ENCODE measurements at places on chromosomes 11 and 22.

- DNase-seq = no peak
Observed at GRCh38 chr11:130645164-130645842, 196.9 kb downstream of the ADAMTS15 start.

GRCh38 chr11:47149782-47150181 lies 26.9 kb downstream of the ARFGAP2 start:
- no peak for DNase-seq

DNA sequence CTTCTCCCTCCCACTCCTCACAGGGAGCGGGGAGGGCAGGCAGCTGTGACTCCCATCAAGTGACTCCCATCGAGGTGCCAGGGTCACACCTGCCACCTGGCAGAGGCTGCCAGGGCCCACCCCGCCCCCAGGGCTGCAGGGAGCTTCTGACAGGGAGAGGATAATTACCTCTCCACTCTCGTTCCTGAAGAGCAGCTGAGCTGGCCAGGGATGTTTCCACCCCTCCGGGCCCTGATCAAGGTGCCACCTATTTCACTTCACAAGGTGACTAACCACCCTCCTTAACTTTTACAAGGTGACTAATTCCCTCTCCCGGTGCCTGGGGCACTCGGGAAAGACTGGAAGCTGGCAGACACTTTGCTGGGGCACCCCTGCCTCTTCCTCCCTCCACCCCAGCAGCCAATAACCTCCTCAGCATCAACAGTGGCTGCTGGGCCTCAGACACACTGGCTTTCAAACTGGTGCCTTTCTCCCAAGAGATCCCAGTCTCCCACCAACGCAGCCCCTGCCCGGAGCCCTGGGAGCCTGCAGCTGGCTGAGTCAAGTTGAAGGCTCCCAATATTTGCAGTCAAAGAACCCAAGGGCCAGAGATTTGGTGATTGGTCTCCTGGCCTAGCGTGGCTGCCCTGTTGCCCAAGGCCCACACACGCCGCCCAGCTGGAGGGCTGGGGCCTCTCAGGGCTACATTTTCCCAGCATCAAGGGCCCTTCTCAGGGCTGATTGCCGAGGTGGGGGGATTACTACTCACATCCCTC lies 22.0 kb upstream of the MYRF start:
- DNase-seq = no peak

GRCh38 chr11:131468565-131468964 lies 98.2 kb downstream of the NTM start:
- no peak for DNase-seq

GRCh38 chr22:36761553-36762240 lies 14.2 kb downstream of the IFT27 start:
- DNase-seq = no peak

GRCh38 chr22:47230741-47231140 lies 468.3 kb downstream of the TBC1D22A start:
- DNase-seq = no peak

GRCh38 chr11:120817158-120817557 lies 206.7 kb upstream of the TBCEL start:
- no peak for DNase-seq

DNA sequence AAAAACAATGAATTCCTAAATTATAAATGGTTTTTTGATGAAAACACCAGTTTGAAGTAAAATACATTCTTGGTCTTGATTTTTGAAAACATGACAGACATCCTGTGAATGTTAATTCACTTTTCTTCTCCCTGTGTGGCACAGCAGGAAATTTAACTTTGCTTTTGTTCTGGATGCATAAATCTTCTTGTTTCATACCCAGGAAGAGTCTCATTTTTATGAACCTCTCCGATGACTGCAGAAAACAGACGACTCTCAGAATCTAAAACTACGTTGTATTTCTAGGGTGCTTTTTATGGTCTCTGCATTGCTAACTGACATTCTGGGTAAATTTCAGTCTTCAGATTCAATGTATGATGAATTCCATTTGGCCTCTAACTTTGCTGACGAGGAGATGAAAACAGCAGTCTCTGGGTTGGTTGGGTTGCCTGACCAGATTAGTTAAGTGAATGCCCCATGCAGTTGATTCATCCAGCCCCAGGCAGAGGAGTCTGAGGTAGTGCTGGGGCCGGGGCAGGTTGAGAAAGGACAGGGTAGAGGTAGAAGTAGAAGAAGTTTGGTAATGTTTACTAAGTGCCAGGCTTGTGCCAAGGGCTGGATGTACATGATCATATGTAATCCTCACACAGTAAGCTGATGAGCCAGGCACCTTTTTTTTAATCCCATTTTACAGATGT lies 20.1 kb downstream of the TCP11L1 start:
- no peak for DNase-seq

- DNase-seq = no peak
Observed at GRCh38 chr11:35814081-35814695, 129.7 kb upstream of the LDLRAD3 start.

DNA sequence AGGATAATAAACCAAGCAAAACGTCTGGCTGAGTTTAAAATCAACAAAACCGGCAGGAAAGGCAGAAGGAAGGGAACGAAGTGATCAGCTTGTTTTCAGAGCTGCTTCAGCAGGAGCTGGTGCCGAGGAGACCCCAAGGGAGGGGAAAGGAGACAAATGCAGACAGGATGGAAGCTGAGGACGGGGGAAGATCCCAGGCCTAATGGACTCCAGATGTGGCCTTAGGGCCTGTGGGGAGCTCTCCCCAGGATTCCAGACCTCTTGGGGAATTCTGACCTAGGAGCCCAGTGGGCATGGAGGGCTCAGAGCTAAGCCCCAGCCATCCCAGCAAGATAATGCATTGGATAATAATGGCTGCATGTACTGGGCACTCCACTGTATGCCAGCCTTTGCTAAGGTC lies 211.4 kb upstream of the NARS2 start:
- DNase-seq = no peak

DNA sequence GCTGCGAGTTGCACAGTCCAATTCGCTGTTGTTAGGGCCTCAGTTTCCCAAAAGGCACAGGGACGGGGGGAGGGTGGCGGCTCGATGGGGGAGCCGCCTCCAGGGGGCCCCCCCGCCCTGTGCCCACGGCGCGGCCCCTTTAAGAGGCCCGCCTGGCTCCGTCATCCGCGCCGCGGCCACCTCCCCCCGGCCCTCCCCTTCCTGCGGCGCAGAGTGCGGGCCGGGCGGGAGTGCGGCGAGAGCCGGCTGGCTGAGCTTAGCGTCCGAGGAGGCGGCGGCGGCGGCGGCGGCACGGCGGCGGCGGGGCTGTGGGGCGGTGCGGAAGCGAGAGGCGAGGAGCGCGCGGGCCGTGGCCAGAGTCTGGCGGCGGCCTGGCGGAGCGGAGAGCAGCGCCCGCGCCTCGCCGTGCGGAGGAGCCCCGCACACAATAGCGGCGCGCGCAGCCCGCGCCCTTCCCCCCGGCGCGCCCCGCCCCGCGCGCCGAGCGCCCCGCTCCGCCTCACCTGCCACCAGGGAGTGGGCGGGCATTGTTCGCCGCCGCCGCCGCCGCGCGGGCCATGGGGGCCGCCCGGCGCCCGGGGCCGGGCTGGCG lies at the start of gene BCR:
TSS of gene BCR (plus strand) at position 209 of the 592 bp plus-strand sequence. CDS start 452 bp downstream, outside the sequence.
- no peak for DNase-seq

DNA sequence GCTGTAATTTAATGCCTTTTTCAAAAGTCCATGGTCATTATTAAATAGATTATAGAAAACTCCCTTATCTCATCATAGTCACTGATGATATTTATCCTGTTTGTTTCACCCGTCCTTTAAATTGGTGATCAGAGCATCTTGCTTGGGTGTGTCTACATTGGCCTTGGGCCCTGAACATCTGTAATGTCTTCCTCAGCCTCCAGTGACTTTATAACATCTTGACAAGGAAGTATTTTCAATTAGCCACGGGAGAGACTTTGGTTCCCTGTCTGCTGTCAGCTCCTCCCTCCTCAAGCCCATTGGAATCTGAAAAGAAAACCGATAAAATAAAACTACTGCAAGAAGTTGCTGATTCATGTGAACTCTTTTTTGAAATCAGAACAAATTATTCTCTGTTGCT lies 116.9 kb upstream of the TTC12 start:
- DNase-seq = no peak

DNA sequence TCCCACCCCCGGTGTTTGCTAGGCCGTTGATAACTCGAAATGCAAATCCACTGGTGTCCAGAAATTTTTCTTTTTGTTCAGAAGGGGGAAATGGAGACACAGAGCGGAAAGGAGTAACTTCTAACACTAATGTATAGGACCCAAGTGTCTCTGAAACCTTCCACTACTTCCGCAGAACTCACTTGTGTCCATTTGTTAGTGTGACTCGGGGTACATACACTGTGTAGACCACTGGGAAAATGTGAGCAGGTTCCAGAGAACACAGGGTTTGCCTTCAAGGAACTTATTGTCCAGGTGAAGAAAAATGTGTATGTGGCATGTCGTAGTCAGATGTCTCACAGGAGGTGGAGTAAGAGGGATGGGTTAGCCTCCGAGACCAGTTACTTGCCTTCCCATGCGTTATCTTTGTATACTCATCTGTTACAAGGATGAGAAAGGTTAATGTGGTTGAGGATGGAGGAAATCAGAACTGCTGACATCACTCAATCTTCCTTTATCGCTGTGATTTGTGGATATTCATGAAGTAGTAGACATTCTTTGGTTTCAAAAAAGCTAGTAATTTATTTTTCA lies 857 bp downstream of the ARCN1 start:
- no peak for DNase-seq

DNA sequence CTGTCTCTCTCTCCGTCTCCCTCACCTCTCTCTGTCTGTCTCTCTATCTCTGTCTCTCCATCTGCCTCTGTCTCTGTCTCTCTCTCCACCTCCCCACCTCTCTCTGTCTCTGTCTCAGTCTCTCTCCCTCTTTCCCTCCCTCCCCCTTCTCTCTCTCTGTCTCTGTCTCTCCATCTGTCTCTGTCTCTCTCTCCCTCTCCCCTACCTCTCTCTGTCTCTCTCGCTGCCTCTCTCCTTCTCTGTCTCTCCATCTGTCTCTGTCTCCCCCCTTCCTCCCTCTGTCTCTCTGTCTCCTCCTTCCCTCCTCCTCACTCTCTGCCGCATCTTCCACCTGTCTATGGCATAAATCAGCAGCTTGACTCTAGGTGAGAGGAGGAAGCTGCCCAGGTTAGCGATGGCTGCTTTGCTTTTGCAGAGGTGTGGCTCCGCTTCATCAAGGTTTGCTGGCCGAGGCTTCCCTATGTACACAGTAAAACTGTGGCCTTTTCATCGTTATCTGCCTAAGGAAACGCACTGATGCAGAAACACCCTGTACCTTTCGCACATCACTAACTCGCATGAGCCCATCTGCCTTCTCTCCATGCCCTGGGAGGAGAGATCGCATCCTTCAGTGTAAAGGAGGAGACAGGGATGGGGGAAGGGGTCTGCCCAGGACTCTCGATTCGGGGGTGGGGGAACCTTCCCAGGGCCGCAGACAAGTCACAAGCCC lies 44.5 kb downstream of the ANO1 start:
- DNase-seq = no peak

DNA sequence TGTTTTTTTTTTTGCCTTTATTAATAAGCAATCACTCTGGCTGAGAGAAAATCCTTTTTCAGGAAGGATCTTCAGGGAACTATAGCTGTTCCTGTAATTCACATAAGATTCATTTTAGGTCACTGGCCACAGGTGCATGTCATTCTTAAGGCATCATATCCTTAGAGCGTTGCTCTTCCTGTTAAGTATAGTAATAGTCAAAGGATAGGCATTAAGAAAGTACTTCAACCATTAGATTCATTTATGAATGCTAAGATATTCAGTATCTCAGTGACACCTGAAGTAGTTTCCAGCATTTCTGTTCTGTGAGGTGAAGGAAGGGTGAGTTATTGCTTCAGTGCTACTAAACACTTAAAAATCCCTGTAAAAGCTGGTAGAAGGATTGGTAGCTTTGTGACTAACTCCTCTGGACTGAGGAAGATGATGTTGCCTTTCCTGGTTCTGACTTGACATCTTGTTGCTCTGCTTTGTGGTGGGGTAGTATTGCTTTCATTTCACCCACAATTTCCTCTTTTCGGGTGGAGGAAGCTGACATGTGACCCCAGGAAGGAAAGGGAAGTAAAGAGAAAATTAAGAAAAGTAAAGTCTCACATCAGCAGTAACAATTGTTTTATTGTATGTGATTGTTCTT lies 34.7 kb downstream of the RNF169 start:
- peak; percentile 42 for DNase-seq

DNA sequence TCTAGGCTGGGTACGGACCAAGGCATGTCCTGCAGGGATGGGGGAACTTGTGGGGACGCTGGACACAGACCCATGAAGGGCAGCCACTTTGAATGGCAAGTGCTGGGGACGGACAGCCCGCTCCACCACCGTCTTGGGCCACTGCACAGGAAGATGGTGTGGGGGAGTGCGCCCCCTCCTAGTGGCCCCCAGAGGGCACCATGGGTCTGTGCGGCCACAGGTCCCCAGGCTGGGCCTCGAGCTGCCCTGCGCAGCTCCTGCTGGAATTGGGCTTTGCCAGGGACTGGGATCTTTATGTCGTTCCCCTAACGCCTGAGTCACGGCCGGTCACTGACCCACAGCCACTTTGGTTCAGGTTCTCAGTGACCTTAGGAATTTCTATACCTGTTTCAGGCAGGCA lies 44.4 kb downstream of the NAT10 start:
- DNase-seq = no peak

DNA sequence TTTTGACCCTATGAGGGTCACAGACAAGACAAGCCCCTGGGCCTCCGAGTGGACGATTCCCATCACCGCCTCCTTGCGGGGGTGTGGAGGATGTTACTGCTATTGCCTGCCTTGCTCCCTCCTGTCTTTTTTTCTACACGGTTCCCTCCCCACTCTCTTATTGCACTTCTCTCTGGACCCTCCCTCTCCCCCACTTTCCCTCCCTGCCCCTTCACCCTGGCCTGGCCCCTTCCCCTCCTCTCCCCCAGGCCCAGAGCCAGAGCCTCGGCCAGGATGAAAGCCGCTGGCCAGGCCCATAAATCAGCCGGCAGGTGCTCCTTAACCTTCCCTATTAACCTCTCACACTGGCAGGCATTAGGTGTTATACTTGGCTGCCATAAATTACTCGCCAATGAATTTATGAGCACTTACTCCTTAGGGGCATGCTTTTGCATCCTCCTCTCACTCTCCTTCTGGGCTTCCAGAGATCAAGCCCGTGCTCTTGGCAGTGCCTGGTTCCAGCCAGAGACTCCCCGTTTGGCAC lies 18.3 kb upstream of the ALX4 start:
- no peak for DNase-seq

DNA sequence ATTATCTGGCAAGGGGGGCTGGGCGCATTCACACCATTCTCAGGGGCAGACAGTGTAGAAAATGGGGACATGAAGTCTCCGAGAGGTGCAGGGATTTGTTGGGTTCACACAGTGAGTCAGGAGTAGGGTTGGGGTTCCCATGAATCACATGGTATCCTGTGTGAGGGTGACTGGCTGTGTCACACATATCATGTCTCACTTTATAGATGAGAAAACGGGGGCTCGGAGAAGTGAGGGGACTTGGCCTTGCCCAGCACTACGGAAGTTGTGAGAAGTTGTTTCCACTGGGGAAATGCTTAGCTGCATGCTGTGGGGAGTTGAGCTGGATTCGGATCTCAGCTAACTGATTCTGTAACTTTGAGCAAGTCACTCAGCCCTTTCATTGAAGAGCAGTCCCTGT lies 4.2 kb downstream of the GAL3ST3 start:
- DNase-seq = no peak
